ENCODE measurements at places on chromosomes 5 and 9.

DNA sequence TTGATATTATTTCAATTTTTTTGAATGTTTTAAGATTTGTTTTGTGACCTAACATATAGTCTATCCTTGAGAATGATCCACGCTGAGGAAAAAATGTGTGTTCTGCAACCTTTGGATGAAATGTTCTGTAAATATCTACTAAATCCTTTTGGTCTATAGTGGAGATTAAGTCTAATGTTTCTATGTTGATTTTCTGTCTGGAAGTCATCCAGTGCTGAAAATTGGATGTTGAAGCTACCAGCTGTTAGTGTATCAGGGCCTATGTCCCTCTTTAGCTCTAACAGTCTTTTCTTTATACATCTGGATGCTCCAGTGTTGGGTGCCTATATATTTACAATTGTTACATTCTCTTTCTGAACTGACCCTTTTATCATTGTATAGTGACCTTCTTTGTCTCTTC lies 422.3 kb downstream of the TMEM232 start:
- no peak for DNase-seq

DNA sequence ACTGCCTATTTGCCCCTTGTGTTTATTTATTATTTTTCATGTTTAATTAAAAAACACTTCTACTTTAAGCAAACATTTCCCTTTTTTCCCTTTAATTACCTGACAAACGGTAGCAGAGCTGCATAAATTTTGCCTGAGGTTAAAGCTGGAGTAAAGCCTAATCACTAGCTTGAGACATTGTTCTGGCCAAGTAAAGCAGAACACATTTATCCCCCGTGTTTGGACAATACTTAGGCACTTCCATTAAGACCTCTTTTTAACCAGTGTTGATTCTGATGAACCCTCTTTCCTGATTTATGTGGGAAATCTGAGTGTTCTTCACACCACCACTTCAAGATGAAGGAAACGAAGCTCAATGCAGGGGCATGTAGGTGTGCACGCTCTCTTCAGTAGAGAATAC lies 54.5 kb downstream of the BNC2 start:
- DNase-seq, result no peak

DNA sequence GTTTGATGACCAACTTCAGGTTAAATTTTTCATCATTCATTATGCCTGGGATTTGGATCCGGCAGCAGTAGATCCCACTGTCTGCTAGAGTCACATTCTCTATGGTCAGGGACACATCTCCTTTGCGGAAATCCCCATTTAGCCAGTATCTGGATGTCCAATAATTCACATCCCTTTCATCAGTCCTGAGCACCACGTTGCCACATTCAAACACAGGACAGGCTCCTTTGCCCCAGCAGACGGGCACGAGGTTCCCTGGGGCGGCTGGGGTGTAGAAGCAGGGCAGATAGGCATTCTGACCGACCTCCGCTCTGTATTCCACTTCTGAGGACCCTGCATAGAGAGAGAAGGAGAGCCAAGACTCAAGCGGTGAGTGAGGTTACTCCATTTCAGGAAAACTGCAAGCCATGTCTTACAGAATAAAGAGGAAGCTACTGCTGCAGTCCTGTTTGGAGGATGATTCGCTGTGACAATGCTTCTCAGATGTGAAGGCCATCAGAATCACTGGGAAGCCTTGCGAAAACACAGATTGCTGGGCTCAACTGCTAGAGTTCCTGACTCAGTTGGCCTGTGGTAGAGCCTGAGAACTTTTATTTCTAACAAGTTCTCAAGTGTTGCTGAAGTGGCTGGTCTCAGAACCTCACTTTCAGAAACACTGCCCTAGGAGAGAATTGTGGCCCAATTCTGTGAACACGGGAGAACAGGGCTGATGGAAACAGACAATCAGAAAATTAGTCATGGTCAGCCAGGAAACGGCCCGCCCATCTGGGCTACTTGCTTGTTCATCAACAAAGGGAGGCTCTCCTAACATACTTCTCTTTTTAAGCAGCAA lies 2.0 kb downstream of the HAVCR2 start:
- no peak for DNase-seq

DNA sequence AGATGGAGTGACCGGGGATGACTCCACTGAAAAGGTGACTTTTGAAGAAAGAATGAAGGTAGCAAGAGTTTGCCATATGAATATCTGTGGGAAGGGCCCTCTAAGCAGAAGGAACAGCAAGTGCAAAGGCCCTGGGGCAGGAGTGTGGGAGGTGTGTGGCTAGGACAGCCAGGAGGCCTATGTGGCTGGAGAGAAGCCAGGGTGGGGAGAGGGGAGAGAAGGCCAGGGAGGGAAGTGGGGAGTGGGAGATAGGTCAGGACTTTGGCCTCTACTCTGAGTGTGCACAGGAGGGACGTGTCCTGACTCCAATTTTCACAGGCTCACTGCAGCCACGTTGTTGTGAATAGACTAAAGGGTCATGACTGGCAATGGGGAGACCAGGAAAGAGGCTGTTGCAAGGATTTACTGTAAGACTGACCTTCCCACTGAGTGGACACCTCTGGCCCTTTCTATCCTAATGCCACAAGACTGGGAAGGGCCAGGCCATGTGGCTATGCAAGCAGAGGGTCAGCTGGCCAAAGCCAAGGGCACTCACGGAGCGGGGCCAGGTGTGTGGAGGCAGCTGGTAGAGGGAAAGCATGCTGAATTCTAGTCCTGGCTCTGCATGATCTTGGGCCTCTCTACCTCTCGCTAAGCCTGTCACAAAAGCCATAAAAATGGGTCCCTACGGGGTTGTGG lies 172.4 kb downstream of the PAX5 start:
- DNase-seq, result no peak

- DNase-seq, result no peak
Observed at GRCh38 chr9:24258626-24259025, 287.1 kb downstream of the IZUMO3 start.

- DNase-seq, result no peak
Observed at GRCh38 chr5:59207401-59207800, 624.5 kb downstream of the RAB3C start.

GRCh38 chr9:76894198-76894597 lies 11.7 kb downstream of the PRUNE2 start:
- DNase-seq, result no peak

GRCh38 chr9:129826344-129826743 lies 2.4 kb upstream of the TOR1A start:
- no peak for DNase-seq

GRCh38 chr5:149550594-149551226 lies 529 bp downstream of the CSNK1A1 start:
- no peak for DNase-seq

DNA sequence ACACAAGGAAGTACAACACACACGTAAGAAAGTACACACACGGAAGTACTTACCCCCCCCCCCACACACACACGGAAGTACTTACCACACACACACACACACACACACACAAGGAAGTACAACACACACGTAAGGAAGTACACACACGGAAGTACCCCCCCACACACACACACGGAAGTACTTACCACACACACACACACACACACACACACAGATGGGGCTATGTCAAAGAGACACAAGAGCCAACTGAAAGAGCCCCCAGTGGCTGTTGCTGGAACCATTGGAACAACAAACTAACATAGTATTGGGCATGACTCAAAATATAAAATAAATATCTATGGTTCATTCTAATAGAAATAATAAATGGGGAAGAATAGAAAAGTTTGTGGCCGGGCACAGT lies 4.9 kb upstream of the MAPK9 start:
- no peak for DNase-seq

GRCh38 chr5:95644351-95645042 lies 2.1 kb upstream of the RFESD start:
- DNase-seq, result no peak

- DNase-seq, result no peak
Observed at GRCh38 chr5:36598045-36598444, 8.4 kb upstream of the SLC1A3 start.

- DNase-seq, result no peak
Observed at GRCh38 chr9:109452761-109453160, 45.3 kb downstream of the PTPN3 start.

- no peak for DNase-seq
Observed at GRCh38 chr5:65512170-65512937, 30.6 kb upstream of the ADAMTS6 start.

DNA sequence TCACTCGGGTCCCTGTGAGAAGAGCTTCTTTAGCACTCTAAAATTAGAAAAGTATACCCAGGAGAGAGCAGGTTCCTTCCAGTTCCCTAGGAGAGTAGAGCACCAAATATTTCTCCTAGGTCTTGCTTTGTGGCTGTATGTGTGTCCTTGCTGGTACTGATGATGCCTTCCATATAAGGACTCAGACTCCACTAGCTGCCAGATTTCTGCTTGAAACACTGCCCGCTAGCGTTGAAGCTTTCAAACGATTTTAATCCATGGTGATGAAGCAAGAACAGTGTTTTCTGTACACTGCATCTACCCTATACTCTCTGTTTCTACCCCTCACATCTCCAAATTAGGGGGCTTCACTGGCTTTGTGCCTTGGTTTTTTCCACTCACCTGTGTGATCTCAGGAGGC lies 2.4 kb upstream of the SMC2 start:
- no peak for DNase-seq

DNA sequence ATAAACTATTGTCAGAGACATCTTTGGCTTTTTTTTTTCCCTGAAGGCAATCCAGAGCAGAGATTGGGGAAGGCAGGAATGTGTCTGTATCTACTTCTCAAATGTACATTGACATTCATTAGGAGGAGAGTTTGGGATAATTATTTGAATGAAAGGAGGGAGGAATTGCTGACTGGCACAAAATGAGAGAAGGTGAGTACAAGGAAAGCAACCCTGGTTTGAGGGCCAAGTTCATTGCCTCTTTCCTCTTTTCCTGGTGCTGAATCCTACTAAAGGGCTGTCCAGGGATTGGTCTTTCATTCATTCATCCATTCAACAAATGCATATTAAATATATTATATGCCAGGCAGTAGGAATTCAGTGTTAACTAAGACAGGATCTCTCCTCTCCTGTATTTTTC lies 18.8 kb upstream of the ANKHD1 start:
- DNase-seq, result no peak

DNA sequence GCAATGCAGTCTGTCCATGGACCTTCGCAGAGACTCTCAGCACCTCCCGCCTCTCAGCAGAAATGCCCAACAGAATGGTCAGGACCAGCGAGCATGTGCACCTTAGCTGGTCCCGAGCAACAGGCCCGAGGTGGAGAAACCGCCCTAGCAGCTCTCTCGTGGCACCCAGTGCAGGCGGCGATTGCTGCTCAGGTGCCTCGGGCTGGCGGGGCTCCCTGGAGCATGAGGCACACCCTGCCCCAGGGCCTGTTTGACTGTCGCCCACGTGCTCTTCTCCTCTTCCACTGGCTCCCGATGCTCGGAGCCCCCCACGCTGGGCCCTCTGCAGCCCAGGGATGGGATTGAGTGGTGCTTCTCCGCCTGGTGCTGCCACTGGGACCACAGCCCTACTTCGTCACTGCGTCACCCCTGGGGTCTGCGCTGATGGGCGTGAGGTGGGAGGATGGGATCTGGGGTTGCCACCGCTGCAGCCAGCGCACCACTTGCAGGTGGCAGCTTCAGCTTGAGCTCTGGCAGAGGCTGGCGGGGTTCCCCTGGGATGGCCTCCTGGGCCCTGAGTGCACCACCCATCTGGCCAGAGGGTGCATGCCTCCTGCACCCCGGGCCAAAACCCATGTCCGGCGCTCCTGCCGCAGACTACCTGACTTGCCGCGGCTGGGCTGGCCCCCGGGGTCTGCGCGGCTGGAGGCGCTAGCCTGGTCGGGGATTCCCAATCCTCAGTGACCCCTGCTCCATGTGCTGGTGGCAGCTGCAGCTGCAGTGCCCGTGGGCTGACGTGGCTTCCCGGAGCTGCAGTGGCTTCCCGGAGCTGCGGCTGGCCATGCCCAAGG lies 244.2 kb downstream of the FOXD4L6 start:
- DNase-seq, result no peak

DNA sequence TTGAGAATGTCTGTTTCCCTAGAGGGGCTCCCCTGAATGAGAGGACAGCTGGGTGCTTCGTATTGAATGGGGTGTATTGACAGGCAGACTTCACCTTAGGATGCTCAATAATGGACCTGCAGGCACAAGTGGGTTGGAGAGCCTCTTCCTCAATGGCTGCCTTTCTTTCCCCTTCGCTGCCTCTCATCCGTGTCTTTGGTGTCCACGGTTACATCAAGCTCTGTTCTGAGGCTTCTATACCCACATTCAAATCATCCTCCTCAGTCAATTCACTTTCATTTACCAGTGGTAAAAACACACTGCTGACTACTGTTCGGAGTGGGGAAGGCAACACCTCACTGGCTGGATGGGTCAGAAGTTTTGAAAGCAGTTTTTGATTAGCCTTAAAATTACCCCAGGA lies 20.6 kb downstream of the LIX1 start:
- no peak for DNase-seq

GRCh38 chr5:169011009-169011408 lies 289.9 kb downstream of the SLIT3 start:
- no peak for DNase-seq

- no peak for DNase-seq
Observed at GRCh38 chr5:37933576-37933975, 93.7 kb upstream of the GDNF start.

- DNase-seq, result no peak
Observed at GRCh38 chr5:178545176-178545575, 45.0 kb downstream of the COL23A1 start.

- no peak for DNase-seq
Observed at GRCh38 chr5:180068519-180069090, 3.0 kb downstream of the RNF130 start.

GRCh38 chr5:59354811-59355210 lies 538.7 kb downstream of the PDE4D start:
- no peak for DNase-seq

GRCh38 chr5:136563489-136563888 lies 198.1 kb upstream of the TRPC7 start:
- DNase-seq, result no peak

- DNase-seq, result no peak
Observed at GRCh38 chr5:96316017-96316416, 117.0 kb downstream of the PCSK1 start.

DNA sequence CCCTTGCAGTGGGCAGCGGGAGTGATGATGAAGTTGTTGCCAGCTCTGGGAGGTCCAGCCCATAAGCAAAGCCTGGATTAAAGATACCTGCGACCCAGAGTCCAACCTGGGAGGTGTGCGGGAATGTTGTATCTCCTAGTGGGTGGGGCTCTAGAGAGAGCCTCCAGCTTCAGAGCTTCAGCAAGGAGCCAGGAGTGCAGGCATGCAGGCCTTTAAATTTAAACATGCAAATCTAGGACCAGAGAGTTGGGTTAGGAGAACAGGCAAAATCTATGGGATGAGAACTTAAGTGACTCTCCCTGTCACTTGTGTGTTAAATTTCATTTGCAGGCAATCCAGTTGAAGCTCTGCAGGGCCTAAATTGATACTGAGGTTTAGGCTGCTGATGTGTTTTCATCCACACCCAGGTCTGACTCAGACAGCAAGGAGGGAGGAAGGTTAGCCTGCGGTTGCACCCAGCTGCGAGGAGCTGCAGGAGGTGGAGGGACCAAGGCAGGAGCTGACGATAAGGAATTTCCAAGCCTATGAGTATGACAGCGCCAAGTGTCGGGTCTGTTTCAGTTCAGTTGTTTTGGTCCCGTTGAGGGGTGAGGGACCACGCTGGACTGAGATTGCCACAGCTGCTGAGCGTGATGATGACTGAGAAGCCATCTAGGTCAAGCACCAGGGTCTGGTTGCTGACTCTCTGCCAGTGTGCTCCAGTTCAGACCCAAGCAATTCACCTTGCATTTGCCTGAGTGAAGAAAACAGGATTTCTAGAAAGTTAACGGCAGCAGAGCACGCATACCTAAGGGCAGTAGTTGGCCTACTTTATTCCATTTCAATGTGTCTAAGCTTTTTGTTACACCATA lies 243.0 kb downstream of the ICE1 start:
- DNase-seq, result no peak

- DNase-seq, result no peak
Observed at GRCh38 chr5:474840-475661, 32.1 kb downstream of the EXOC3 start.

GRCh38 chr9:131876486-131876885 lies 136.6 kb upstream of the RAPGEF1 start:
- no peak for DNase-seq
